ENCODE measurements at places on chromosomes 6 and 20. TPM values are rescaled to one million over a fixed set of nuclear protein-coding genes. Genes with fewer than 3 reads are reported as not detected.

Gene KCNK16
- total RNA-seq, result not detected

Gene SEC23B
- 60.8 TPM for total RNA-seq

Gene ELOVL2
- total RNA-seq, result 9.1 TPM

Gene MYMX
- total RNA-seq, result not detected

Gene CLPSL2
- total RNA-seq, result 0.60 TPM

Gene PLCB4
- 15.2 TPM for total RNA-seq

Gene SNPH
- 4.6 TPM for total RNA-seq
